ENCODE measurements at places on chromosomes 12 and 14.

GRCh38 chr12:63893170-63893569, 48.7 kb downstream of the SRGAP1 start:
- no peak for DNase-seq

GRCh38 chr12:105352052-105352451, 21.6 kb downstream of the C12orf75 start:
- no peak for DNase-seq

- no peak for DNase-seq
These were observed 183.9 kb downstream of the ETNK1 start for GRCh38 chr12:22808860-22809259.

GRCh38 chr12:55696141-55696540, 11.6 kb downstream of the ITGA7 start:
- no peak for DNase-seq

- no peak for DNase-seq
These were observed 71.2 kb downstream of the IRF2BPL start for GRCh38 chr14:76957224-76957891.

- no peak for DNase-seq
These were observed 76.1 kb upstream of the TMEM263 start for GRCh38 chr12:106879612-106880011.

- peak; percentile 2 for DNase-seq
These were observed 395.5 kb downstream of the LRFN5 start for GRCh38 chr14:42002141-42002540.

GRCh38 chr14:53719536-53719935, 237.1 kb downstream of the BMP4 start:
- DNase-seq = no peak

DNA sequence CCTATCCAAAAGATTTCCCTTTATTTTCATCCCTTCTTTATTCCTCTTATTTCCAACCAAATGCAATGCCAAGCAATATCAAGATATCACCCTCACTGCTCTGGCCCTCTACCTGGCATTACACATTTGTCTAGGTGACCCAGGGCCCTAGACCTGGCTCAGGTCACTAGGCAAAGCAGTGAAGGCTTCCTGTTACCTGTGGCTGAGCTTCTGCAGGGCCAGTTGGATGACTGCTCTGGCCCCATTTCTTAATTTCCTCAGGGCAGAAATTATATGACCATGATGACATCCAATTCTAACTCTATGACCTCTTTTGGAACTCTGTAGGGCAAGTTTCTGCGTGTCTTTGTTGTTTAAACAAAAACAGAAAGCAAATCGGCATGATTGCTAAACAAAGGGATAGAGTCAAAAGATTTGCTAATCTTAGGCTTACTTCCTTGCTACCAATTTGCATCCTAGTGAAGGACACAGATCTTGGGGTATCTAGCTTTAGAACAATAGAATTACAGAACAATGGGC, 7.4 kb upstream of the CCDC198 start:
- DNase-seq = no peak

- no peak for DNase-seq
These were observed 20.1 kb upstream of the PLEKHD1 start for GRCh38 chr14:69464379-69464778.

- no peak for DNase-seq
These were observed 465.4 kb downstream of the RMST start for GRCh38 chr12:97927977-97928376.

GRCh38 chr14:44812672-44813071, 149.1 kb downstream of the KLHL28 start:
- no peak for DNase-seq

DNA sequence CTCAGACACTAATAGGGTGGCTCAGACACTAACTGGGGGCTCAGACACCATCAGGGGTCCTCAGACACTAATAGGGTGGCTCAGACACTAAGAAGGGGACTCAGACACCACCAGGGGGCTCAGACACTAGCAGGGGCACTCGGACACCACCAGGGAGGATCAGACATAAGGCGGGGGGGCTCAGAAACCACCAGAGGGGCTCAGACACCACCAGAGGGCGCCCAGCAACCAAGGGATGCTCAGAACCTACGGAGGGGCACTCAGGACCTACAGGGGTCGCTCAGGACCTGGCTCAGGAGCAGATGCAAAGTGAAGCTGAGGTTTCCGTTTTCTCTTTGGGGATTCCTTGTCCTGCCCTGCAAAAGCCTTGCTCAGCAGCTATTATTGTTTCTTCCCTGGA, 448.5 kb downstream of the TMEM121 start:
- no peak for DNase-seq

- no peak for DNase-seq
These were observed 314 bp upstream of the HOTAIR start for GRCh38 chr12:53975064-53975471.

GRCh38 chr12:66804563-66804974, 125.7 kb upstream of the GRIP1 start:
- DNase-seq = no peak

DNA sequence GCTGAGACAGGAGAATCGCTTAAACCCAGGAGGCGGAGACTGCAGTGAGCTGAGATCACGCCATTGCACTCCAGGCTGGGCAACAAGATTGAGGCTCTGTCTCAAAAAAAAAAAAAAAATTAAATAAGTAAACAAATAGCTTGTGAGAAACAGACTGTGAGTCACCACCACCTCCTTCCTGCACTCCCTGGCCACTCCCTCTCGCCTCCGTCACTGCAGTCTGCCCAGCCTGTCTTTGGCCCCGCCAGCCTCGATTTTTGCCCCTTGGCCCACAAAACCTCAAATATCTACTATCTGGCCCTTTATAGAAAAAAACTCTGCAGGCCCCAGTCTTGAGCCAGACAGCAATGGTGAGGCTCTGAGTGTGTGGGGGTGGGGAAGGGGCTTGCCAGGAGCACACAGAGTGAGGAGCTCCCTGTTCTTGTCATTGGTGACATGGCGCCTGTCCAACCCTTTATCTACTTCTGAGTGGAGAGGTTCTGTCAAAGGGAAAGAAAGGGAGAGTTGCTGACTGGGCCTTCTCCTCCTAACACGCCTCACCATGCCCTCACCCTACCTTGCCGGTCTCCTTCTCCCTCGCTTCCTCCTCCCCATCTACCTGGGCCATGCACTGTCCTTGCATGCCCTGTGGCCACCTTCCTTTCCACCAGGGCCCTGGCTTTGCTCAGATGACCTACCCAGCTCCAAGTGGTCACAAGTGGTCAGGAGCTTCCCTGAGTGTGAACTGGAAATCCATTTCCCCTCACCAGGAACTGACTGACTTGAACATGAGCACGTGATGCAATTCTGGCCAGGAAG, 22.1 kb downstream of the LGMN start:
- DNase-seq = peak; percentile 76

DNA sequence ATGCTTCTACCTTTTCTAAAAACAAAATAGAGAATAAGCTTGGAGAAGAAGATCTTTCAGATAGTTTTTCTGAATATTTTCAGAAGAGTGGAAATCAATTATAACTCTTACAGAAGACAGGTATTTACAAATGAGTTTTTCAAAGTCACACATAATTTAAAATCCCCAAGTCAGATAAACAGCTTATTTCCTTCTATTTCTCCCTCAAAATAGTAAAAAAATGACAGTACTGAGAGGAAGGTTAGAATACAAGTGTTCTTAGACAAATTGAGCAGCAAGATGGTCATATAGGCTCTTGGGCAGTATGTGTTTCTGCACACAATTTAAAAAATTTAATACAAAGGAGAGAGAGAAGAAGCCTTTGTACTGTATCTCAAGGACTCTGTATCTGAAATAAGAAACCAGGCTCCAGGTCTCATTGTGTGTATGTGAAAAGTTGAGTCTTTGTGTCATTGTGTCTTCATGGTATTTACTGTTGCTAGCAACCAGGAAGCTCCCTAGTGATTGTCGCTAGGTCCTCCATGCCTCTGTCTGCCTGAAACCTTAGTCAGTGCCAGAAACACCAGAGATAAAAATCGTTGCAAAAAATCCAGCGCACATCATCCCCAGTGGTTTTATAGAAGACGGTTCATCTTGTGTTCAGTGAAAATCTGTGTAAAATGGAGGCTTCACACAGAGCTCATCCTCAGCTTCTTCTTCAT, 12.9 kb upstream of the TUBA1A start:
- DNase-seq = peak; percentile 71

DNA sequence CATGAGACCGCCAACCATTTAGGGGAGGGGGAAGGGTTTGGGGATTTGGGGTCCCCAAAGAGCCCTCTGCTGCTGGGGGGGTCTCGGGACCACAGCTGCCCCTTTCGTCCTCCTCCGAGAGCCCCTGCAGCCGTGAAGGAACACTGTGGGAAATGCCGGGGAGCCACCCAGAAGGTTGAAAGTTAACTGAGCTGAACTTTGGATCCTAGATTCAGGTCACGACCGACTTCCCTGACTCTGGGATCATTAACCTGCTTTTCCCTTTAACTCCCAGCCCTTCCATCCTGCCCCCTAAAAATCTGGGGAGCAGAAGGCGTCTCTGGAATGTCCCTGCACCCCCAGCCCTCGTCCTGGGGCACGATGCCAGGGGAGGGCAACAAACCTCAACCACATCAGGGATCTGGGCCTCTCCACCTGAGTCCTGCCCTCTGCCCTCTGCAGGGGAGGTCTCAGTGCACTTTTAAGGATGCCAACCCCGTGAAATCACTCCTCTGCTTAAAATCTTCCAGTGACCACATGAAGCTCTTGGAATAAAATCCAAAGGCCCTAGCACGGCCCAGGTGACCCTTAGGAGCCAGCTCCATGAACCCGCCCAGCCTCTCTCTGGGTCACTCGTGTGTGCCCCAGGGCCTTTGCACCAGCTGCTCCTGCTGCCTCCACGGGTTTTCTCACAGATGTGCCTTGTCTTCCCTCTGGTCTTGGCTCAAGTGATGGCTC, 95.0 kb downstream of the RFLNA start:
- no peak for DNase-seq

- DNase-seq = peak; percentile 1
These were observed 74.7 kb downstream of the DIO3 start for GRCh38 chr14:101635749-101636560.
